ENCODE measurements at places on chromosomes 11 and 22.

- DNase-seq: no peak
Measured at GRCh38 chr11:124108156-124108555, 7.1 kb upstream of the VWA5A start.

DNA sequence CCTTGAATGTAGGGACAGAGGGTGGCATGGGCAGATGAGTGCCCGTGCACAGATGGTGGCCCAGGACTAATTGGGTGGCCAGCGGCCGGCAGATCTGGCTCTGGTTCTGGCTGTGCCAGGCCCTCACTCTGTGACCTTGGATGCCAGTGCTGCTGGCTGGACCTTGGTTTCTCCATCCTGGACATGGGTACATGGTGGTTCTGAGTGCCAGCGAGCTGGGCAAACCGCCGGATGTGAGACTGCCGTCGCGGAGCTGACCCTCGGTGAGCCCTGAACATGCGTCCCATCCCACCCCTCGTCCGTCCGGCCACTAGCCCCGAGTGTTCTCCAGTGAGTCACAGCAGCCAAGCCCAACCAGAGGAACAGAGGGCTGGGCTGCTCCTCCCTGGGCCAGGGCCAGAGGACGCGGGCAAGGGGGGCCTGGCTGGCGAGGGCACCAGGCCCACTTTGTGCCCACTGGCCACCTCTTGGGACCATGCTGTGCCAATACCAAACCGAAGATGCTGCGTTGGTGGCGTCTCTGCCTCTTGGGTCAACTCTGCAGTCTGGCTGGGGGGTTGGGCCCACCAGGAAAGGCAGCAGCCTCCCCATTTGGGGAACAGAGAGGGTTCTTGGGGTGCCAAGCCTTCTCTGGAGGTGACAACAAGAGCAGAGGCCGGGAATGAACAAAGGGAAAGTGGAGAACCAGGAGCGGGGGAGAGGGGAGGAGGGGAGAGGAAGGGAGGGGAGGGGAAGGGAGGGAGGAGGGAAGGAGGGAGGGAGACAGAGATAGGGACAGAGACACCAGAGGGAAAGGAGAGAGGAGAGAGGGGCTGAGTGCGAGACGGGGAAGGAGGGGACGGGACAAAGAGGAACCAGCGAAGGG is 10.7 kb downstream of the LSP1 start:
- DNase-seq: peak; percentile 18

GRCh38 chr11:33242575-33242974 is 14.6 kb upstream of the HIPK3 start:
- no peak for DNase-seq

GRCh38 chr11:2725368-2726300 is 25.8 kb upstream of the KCNQ1OT1 start:
- DNase-seq: no peak

DNA sequence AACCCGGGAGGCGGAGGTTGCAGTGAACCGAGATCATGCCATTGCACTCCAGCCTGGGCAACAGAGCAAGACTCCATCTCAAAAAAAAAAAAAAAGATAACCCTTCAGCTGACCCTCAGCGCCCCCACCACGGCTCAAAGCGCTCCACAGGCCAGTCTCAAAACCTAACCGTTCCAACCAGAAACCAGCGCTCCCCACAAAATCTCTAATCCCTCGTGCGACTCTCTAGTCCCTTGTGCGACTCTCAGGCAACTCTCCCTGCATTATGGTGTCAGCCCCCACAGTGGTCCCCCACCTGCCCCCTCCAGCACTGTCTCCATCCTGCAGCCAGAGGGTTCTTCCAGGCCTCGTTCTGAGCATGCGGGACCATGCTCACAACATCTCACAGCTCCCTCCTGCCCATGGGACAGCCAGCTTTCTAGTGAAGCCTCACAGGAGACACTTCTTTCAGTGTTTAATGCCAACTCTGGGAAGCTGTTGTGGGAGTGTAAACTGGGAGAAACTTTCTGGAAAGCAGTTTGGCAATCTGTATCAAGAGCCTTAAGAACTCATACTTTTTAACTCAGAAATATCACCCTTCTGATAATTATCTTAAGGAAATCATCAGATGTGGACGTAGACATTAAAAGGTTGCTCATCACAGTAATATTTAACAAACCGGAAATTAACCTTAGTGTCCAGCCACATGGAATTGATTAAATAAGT is 4.2 kb upstream of the RASGRP2 start:
- no peak for DNase-seq

- no peak for DNase-seq
Measured at GRCh38 chr11:84316866-84317555, 1030.8 kb upstream of the CCDC90B start.

GRCh38 chr11:132523929-132524328 is 1008.4 kb downstream of the OPCML start:
- no peak for DNase-seq

DNA sequence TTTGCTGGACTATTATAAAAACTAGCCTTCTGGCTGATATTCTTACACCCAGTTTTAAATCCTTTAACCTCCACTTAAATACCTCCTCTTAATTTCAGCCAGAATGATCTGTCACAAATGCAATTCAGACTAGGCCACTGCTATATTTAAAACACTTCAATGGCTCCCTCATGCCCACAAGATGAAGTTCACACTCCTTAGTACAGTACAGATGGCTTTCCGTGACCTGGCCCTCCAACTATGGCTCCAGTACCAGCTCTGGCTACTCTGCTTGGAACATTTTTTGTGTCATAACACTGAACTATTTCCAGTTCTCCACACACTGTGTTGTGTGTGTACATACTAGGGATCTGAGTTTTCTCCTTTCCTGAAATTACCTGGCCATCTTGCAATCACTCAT is 353.4 kb downstream of the SOX6 start:
- DNase-seq: no peak

- peak; percentile 55 for DNase-seq
Measured at GRCh38 chr11:49995565-49995964, 13.2 kb upstream of the OR4C12 start.

- no peak for DNase-seq
Measured at GRCh38 chr11:48182860-48183526, 33.6 kb upstream of the OR4B1 start.

- no peak for DNase-seq
Measured at GRCh38 chr11:71255800-71256479, 3.6 kb upstream of the SHANK2 start.

GRCh38 chr11:1260023-1260501 is 37.2 kb downstream of the MUC5B start:
- DNase-seq: peak; percentile 55

DNA sequence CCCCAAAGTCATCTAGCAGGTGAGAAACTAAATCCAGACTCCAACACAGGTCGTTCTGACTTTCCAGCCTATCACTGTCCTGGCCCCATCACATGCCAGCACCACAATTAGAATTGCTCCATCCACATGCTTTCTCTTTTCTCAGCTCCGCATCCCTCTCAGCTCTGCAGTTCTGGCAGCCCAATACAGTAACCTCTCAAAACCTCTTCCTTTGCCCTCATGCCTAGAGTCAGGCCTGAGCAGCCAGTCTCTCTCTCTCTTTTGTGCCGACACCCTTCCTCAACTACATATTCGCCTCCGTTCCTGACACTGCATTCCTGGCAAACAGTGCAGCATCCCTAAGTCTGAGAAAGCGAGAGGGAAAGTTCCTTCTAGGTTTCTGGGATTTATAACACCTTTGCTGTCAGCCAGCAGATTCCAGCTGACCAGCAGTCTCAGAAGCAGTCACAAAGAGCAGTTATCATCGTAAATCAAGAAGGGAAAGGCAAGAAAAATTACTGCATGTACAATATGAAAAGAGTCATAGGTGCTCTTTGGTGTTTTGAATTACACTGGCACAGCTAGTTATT is 258.0 kb downstream of the FAT3 start:
- no peak for DNase-seq

DNA sequence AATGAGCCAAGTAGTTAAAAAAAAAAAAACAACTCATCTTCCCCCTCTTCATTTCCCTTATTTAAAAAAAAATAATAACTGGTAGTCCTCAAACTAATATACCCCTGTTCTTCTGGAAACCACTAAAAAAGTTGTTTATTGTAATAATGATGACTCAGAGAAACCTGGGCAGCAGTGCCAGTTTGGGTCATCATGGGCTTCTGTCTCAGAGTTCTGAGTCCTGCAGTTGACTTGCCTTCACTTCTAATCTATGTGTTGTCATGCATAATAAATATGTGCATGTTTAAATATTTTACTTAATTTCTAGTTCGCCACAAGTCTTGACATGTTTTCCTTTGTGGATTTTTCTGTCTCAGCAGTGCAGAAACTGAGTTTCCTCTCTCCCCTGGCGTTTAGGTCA is 46.8 kb downstream of the PPP2R1B start:
- no peak for DNase-seq

GRCh38 chr11:64286801-64287159 is 1.1 kb downstream of the GPR137 start:
- DNase-seq: no peak

GRCh38 chr11:97909614-97910399 is 1110.9 kb upstream of the CNTN5 start:
- DNase-seq: no peak

- DNase-seq: no peak
Measured at GRCh38 chr11:1317432-1317831, 8.0 kb upstream of the TOLLIP start.

GRCh38 chr11:128208329-128209137 is 378.8 kb downstream of the ETS1 start:
- no peak for DNase-seq

DNA sequence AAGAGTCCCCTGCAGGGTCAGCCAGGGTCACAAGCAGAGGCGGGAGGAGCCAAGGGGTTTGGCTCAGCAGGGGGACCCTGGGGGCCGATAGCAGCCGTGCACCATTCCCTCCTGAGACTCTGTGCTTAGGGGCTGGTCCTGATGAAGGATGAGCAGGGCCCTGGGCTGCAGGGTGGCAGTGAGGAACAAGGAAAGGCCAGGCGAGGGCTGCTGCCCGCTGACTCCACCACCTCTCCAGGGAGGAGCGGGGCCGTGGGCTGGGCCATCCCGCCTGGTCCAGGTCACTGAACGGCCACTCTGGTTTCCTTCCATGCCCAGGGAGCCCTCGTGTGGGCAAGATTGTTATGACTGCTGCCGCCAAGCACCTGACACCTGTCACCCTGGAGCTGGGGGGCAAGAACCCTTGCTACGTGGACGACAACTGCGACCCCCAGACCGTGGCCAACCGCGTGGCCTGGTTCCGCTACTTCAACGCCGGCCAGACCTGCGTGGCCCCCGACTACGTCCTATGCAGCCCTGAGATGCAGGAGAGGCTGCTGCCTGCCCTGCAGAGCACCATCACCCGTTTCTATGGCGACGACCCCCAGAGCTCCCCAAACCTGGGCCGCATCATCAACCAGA is 9.2 kb upstream of the NDUFS8 start:
- no peak for DNase-seq

DNA sequence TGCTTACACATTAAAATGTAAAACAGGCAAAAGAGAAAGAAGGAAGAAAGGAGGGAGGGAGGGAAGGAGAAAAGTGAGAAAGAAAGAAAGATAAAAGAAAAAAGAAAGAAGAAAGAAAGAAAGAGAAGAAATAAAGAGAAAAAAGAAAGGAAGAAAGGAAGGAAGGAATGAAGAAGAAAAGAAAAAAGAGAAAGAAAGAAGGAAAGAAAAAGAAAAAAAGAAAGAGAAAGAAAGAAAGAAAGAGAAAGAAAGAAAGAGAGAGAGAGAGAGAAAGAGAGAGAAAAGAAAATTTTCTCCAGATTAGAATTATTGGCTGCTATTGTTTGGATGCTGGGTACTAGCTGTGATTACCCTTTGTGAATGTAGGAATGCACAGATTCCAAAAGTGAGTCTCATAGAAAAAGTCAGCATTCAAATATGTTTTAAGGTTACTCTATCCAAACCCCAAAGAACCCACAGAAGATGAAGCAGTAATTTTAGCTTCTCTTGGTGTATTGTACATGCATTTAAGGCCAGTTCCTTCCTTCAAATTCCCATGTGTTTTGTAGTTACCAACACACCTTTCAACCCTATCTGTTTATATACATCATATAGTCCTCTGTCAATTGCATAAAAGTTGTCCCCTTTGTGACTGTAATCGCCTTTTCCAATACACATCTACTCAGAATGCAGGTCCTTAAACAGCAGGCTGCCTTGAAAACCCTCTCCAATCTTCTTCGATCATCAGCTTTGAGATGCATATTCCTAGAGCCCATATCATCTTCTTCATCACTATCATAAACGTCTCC is 789 bp upstream of the FAM111A start:
- no peak for DNase-seq

GRCh38 chr11:61162092-61162941 is 1.1 kb upstream of the VPS37C start:
- no peak for DNase-seq

DNA sequence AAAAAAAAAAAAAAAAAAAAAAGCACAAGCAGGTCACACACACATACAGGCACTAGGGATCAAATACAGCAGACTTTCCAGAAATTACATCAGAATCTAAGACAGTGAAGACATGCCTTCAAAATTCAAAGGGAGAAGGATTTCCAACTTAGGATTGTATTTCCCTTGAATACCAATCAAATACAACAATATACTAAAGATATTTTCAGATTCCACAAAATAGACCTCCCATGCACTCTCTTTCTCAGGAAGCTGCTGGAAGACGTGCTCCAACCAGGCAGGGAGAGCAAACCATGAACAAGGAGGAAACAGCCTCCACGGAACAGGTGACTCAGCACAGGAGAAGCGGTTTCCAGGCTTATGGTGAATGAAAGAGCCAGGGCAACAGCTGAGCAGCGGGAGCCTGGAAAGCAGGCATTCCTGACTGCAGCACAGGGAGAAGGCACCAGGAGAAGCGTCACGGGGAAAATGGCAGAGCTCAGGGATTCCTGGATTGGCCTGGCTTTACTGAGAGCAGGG is 32.0 kb downstream of the TMEM184B start:
- no peak for DNase-seq

- no peak for DNase-seq
Measured at GRCh38 chr11:25597696-25598095, 734.2 kb upstream of the ANO3 start.

- DNase-seq: no peak
Measured at GRCh38 chr11:117618982-117619355, 178.0 kb downstream of the DSCAML1 start.

GRCh38 chr11:111303461-111303860 is 5.1 kb downstream of the POU2AF3 start:
- no peak for DNase-seq
